ENCODE measurements at places on chromosomes 11 and 22.

DNA sequence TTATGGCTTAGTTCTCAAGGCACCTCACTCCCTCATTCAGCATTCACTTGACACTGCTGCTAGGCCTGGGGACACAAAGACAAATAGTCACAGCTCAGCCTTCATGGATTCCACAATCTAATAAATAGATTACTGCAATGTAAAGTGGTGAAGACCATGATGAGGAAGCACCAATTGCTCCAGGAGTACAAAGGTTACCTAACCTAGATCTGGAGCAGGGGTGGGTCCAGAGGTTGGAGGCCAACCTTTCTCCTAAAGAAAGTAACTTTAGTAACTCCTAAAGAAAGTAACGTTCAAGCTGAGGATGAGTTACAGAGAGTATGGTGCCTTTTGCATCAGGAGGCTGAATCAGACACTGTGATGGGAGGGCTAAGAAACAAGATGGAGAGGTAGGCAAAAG, 4.1 kb downstream of the TRIM3 start:
- peaks cover 2% of the 10 kb centered on the region for H3K36me3 ChIP-seq
- peaks cover 12% of the 10 kb centered on the region for H3K4me1 ChIP-seq

- H3K4me3 ChIP-seq: peak overlapping the region; percentile 81
- H3K4me1 ChIP-seq: peaks cover 11% of the 10 kb centered on the region
- peak overlapping the region; percentile 90 for H3K27ac ChIP-seq
- DNase-seq: peak; percentile 72
- peaks cover 1% of the 10 kb centered on the region for H3K36me3 ChIP-seq
Measured at GRCh38 chr11:124745835-124746620, 6.0 kb downstream of the VSIG2 start.

DNA sequence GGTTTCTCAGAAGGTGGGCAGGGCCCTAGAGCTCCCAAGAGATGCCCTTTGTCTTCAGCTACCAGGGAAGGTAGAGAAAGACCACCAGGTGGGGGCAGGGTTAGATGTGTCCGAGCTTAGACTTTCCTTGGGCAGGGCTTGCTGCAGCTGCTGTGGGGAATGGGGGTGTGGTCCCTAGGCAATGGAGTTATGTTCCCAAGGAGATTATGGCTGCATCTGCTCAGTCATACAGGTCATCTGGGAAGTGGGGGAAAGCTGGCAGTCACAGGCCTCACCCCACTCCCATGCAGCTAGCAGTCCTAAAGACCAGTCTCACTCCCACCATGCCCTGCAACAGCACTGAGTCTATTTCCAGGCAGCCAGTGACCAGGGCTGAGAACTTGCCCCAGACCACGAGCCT, 29.5 kb downstream of the MMP27 start:
- no peak overlapping the region for H3K27ac ChIP-seq
- DNase-seq: no peak
- H3K36me3 ChIP-seq: no peaks in the 10 kb centered on the region
- no peak overlapping the region for H3K4me3 ChIP-seq

DNA sequence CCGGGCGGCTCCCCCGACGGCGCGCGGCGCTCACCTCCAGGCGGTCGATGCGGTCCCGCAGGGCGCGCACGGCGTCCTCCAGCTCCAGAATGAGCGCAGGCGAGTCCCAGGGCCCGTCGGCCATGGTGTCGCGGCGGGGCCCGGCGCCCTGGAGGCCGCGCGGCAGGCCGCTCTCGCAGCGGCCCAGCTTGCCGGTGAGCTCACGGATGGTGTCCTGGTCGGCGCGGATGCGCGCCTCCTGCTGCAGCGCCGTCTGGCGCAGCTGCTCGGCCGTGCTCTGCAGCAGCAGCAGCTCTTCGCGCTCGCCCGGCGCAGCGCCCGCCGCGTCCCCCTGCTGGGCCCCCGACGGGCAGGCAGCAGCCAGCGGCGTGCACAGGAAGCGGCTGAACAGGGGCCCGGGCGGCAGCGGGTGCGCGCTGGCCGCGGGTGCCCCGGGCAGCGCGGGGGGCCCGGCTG, 599 bp downstream of the NPTXR start:
- H3K36me3 ChIP-seq: no peaks in the 10 kb centered on the region
- peak; percentile 79 for DNase-seq
- H3K4me3 ChIP-seq: peak overlapping the region; percentile 68
- H3K4me1 ChIP-seq: peaks cover 17% of the 10 kb centered on the region
